Stimulated activated CD8-positive, alpha-beta memory T cell treated with anti-CD3 and anti-CD28 coated beads, Interleukin-4, amount 100 ng/mL, for 4 hours (primary cell): ENCODE measurements at places on chromosomes 3 and 15.
A peak's percentile ranks its signal among the peaks of the same experiment; 100 is the strongest.

DNA sequence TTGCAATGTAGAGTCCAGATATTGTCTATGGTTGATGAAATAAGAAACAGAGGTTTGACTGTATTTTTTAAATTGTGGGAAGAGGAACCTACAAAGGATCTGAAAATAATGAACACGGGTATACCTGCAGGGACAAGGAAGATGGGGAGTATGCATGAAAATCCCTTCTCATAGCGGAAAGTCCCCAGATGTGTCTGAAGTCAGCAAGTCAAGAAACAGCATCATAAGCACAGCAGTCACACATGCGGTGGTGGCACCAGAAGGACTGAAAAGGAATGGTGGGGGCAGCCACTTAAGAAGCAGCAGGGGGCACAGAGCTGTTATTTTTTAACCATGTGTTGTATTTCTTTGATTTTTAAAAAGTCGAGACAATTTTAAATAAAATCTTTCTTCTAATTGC lies 4.7 kb downstream of the MRPS11 start:
- no peak for DNase-seq

- DNase-seq, result no peak
Observed at GRCh38 chr3:49807431-49808114, 4.5 kb downstream of the INKA1 start.

DNA sequence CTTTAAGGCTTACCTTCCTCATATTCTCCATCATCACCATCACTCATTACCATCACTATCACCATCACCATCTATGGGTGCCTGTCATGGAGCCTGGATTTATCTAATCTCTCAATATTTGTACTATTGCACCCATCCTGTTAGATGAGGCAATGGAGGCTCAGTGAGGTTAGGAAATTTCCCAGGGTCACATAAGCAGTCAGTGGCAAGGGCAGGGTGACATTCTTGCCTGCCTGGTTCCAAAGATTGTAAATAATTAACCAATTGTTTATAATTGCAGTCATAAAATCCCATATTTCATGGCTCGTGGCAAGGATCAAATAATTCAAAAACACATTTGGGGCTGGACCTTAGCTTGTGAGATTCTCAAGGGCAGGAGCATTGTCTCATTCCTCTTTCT lies 55.2 kb downstream of the MGLL start:
- DNase-seq, result no peak

DNA sequence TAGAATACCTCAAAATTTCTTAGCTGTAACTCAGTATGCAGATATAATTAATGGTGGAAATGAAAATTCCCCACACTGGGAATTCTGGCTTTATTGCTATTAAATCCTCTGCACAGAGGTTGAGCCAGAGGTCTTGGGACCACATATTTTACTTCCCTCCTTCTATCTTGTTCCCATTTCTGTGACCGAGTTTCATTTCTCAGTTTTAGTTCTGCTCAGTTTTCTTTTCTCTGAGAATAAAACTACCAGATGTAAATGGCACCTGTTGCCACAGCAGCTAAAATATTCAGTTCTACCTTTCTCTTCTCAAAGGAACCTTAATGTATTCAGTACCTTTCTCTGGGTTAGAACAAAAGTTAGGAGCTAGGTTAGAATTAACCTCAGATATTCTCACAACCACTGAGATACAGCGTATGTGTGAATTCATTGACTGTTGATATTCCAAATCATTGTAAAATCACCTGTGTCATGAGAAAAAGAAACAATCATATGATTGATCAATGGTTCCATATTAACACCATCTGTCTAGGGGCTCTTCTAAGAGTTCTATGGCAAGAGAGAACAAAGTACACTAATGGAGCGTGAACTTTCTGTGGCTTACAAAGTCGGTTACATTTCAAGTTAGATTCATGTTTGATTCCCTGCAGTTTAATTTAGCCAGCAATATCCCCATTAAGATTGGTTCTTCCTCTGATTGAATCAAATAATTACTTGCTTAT lies 374.1 kb downstream of the EFHB start:
- no peak for DNase-seq

GRCh38 chr15:44489464-44489863 lies 47.5 kb upstream of the EIF3J start:
- DNase-seq, result no peak

DNA sequence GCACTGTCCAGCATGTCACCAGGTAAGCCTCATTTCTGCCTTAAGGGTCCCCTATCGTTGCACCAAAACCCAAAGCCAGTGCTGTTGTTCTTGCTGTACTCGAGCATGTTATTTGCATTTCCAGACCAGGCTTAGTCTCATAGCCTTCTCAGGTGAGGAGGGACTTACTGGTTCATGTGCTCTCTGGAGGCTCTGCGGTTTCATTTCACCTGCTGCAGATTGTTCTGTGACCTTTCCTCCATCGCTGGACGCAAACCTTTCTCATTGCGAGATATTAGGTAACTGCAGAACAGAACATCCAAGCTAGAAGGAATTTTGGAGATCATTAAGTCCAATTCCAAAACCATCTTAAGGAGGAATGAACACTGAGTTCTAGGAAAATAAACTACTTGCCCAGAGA lies 187.3 kb upstream of the BCL6 start:
- DNase-seq, result no peak

GRCh38 chr3:59339818-59340217 lies 290.0 kb upstream of the CFAP20DC start:
- no peak for DNase-seq

GRCh38 chr3:64213962-64214379 lies 11.3 kb downstream of the PRICKLE2 start:
- no peak for DNase-seq

- peak; percentile 63 for DNase-seq
Observed at GRCh38 chr15:101206176-101206591, 45.7 kb downstream of the CHSY1 start.

GRCh38 chr15:59367022-59367451 lies 5.6 kb downstream of the MYO1E start:
- DNase-seq, result no peak

- DNase-seq, result no peak
Observed at GRCh38 chr3:11548721-11549131, 95.0 kb downstream of the VGLL4 start.

- DNase-seq, result no peak
Observed at GRCh38 chr15:70376929-70377691, 279.4 kb upstream of the TLE3 start.

DNA sequence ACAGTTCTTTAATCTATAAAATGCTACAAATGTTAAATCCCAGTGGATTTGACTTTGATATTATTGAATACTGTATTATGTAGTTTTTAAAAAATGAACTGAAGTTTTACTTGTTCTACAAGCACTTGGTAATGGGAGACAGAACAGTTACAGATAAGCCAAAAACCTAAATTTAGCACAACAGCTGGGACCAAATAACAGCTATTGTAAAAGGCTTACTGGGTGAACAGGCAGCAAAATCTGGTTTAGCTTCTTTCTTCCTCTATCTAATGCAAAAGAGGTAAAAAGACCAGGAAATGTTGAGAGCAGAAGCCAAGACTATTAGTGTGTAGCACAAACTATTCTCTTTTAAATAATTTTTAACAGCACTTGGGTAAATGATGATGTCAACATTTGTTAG lies 1.6 kb upstream of the ATOSA start:
- DNase-seq, result no peak

DNA sequence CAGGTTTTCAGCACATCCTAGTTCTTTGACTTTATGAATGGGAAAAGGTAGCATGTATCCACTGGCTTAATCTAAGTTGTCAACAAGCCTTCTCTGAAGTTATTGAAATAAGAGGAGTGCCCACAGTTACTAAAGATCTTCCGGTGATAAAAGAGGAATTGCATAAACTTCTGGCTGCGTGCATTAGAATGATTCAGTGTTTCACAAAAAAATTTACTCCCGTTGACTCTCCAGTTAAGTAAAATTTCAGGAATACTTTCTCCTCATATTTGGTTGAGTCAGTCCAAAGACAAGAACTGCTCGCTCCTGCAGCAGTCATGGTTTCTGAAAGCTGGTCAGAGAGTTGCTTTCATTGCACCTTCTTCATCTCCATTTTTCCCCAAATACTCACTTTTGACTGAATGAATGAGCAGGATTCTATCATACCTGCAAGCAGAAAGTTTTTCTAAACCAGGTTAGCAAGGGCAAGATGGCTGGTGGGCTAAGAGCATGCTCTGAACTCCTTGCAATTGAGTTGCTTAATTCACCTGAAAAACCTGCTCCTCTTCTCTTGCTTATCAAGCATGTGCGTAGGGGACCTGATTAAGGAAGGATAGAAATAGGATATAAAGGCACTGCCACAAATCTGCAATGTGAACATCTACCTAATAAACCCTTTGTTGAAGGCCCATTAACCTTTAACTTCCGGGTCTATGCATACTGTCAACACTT lies 64.2 kb upstream of the TIMP4 start:
- no peak for DNase-seq

GRCh38 chr15:59622289-59622688 lies 10.7 kb downstream of the GCNT3 start:
- no peak for DNase-seq

DNA sequence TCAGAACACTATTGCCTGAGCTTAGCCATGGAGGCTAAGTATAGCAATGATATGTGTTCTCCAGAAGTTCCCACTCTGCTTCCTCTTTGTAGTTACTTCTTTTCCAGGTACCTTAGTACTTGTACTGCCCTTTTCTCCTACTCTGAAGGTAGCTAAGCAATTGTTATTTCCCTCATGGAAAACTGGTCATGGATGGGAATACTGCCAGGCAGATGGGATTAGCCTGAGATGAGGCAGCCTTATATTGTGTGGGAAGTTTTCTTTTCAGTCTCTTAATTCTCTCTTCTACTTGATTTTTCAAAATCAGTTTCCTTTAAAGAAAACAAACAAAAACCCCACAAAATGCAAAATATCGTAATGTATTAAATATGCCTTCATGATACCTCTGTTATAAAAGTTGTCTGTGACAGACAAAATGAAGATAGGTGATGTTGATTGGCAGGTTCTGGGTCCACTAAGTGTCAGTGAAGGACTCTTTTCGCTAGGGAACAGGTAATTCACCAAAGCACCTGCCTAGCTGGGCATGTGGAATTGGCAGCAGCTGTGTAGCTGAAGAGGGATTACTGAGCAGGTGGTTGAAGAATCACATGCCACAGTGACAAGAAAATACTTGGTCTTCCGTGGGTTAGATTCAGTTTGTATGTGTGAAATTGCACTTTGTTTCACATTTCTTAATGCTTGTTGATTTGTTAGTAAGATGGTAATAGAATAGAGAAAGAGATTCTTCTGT lies 4.1 kb downstream of the ZNF609 start:
- DNase-seq, result no peak

- DNase-seq, result no peak
Observed at GRCh38 chr3:142613491-142613890, 17.3 kb downstream of the PLS1 start.

DNA sequence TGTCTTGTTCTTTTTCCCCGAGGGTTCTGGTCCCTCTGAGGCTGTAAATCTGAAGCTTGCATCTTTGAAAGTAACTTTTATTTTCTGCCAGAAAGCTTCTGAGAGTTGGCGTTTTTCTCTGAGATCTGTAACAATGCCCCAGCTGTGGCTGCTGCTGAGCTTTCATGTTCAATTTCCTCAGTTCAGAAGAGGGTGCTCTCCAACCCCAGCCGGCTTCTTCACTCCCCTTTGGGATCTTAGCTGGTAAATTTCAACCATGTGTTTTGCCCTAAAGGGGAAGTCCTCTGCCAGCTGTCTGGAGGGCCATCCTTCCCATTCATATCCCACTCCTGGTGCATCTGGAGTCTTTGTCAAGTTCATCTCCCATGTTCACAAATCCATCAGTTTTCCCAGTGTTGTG lies 18.3 kb upstream of the CFAP100 start:
- no peak for DNase-seq

DNA sequence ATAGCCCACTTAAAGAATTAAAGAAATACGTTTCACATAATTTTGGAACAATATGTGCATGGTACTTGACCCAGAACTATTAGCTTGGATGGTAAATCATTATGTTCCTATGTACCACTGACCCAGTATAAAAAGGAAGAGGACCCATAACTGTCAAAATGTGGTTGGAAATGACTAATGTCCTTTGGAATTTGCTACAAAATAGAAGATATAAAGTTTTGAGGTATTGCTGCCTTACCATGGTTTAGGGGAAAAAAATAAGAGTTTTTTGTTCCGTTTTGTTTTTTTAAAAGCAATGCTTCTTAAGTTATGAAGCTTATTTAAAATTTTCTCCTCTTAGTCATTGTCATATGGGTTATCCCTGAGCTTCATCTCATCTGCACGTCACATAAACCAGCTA lies 15.8 kb upstream of the TFDP2 start:
- DNase-seq, result no peak

DNA sequence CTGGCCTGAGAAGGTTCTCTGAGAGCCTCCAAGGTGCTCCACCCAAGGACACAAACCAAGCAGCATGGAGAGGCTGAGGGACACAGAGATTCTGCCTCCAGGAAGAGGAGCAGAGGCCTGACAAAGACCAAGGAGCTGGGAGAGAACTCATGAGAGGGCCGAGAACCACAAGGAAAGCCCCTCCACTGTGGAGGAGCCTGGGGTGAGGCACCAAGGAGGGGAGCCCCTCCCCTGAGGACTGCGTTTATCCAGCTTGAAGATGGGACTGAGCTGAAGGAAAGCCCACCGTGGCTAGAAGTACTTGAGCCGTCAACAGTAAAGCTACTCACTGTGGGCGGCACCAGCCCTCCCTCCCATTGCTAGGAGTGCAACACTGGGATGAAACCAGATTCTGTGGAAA lies 63.1 kb upstream of the MEF2A start:
- no peak for DNase-seq

DNA sequence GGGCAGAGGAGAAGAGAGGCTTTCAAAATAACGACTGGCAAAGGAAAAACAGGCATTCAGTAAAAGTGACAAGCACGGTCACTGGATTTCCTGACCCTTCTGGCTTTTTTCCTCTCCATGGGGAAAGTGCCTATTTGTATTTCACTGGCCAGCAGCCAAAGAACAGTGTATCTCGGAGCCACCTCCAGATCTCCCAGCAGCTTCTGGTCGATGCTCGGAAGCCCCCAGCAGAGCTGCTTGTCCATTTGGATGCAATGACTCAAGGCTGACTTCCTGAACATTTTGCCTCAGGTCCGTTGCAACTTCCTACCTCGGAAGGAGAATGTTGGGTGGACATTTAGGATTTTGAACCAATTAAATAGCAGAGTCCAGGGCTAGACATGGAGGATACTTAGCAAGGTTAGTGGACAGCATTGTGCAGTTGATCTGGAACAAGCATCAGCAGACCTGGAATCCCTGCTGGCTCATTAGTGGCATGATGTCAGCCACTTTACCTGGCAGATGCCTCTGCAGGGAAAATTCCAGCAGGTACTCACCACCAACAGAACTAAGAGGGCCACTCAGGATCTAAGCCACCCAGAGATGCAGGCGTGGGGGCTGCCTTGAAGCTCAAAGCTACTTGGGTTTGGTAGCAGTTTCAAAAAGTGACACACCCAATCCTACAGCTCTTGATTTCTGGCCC lies 1.1 kb downstream of the FAM107A start:
- no peak for DNase-seq

- no peak for DNase-seq
Observed at GRCh38 chr15:52112203-52112750, 298 bp downstream of the BCL2L10 start.

DNA sequence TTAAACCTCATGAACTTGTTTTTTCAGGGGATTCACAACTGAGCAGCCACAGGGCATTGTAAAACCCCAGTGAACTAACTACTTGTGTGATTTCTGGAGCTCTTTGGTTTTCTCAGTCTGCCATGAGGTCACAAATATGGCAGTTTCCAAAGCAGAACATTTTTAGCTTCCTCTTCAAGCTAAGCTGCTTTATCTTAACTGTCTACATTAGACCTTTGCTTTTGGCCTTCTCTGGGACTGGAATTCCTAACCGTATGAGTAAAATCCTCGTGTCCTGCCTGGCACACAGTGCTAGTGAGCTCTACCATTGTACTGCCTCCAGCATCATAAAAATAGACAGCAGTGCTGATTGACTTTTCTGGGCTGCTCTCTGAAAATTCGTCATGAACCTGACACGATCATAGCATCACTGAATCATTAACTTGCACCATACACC lies 22.1 kb downstream of the CDIN1 start:
- DNase-seq, result no peak
